ENCODE measurements at places on chromosomes 2 and 18. TPM values are rescaled to one million over a fixed set of nuclear protein-coding genes. Genes with fewer than 3 reads are reported as not detected.
A peak's percentile ranks its signal among the peaks of the same experiment; 100 is the strongest.

PSMD14 gene
- polyA plus RNA-seq, result 42.6 TPM

- DNase-seq, result no peak
Observed at GRCh38 chr2:20737505-20737904, 70.6 kb downstream of the GDF7 start.

DNA sequence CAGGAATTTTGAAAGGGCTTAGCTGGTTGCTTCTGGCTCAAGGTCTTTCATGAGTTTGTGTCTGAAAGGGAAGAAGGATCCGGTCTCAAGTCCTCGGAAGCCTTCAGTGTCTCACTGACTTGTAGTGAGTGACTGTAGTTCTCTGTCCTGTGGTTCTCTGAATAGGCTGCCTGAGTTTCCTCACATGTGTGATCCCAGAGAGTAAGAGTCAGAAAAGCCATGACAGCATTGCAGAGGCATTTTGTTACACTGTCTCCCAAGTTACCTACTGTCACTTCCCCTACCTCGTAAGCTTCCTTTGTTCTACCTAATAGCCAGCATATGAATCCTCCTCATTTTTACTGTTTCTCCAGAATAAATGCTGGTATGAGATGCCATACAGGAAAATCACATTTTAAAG, 709.1 kb upstream of the CHAC2 start:
- DNase-seq, result no peak

DNA sequence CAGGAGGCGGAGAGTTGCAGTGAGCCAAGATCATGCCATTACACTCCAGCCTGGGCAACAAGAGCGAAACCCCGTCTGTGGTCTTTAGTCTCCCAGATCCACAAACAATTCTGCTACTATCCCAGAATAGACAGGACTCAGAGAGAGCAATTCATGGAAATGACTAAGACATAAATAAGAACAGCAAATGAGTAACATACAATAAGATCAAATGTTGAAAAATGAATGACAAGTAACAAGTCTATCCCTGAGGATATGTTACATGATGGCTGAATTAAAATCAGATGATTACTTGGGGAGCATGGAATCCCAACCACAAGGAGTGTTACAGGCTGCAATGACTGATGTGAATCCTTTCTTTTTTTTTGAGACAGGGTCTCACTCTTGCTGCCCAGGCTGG, 10.3 kb downstream of the ARL5A start:
- DNase-seq, result no peak

DNA sequence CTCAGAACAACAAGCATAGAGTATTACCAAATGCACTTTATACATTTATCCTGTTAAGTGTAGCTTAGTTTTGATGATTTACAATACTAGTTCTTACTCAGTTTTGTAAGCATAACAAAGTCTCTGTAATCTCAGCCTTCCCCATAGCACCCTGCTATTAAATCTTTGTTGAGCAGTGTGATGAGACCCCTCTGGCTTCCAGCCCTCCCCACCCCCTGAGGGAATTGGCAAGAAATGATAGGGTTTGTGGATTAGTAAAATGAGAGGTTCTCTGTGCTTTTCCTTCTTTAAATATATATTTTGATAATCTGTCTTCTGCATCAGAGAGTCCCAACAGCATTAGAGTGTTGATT, 37.2 kb downstream of the ZNF521 start:
- DNase-seq, result no peak

- peak; percentile 20 for DNase-seq
Observed at GRCh38 chr18:31498574-31499524, 872 bp downstream of the DSG2 start.

SERPINB3 gene
- not detected for polyA plus RNA-seq

DNA sequence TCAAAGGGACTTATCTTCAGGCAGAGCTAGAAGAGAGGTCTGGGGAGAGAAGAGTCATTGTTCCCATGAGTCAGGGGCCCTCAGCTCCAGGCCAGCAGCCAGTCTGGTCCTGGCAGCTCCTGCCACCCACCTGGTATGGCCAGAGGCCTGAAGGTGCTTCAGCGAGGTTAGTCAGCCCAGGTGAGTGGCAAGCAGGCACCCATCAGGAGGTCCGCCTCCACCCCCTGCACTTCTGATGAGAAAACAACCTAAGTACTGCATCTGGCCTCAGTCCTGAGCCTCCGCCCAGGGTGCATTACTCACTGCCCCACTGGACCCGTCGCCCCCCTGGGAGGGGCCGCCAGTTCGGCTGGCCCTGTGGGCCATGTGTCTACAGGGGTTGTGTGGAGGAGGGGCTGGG, 130.2 kb downstream of the INHBB start:
- no peak for DNase-seq

Data from right lung (tissue), 10 donors.